T-helper 2 cell treated with Interferon-gamma antibody and Interleukin-4, amounts not matched to agents 100 ng/mL and 5 ng/mL, for 36 hours (primary cell): ENCODE measurements at places on chromosomes 4 and X. TPM values are rescaled to one million over a fixed set of nuclear protein-coding genes. Genes with fewer than 3 reads are reported as not detected.

OPRPN gene
- total RNA-seq, result not detected in 2 replicates

NOCT gene
- total RNA-seq, result 9.2 and 10.2 TPM in 2 replicates

TLR3 gene
- 0.39 and 0.41 TPM in 2 replicates for total RNA-seq

SULT1B1 gene
- 4.7 and 5.4 TPM in 2 replicates for total RNA-seq

RASL11B gene
- 0.16 and 0.27 TPM in 2 replicates for total RNA-seq

GNL3L gene
- 59.2 and 59.6 TPM in 2 replicates for total RNA-seq

ADAM29 gene
- total RNA-seq, result not detected in 2 replicates

CYTL1 gene
- total RNA-seq, result not detected in 2 replicates

CT47A1 gene
- total RNA-seq, result not detected in 2 replicates

ZNF711 gene
- 0.52 and 0.55 TPM in 2 replicates for total RNA-seq

NWD2 gene
- not detected in 2 replicates for total RNA-seq

DRP2 gene
- 0.82 TPM in 2 replicates for total RNA-seq

GRIA3 gene
- total RNA-seq, result not detected in 2 replicates

CT45A2 gene
- not detected in 2 replicates for total RNA-seq

NHS gene
- 0.70 and 1.9 TPM in 2 replicates for total RNA-seq

F9 gene
- total RNA-seq, result not detected in 2 replicates

HNRNPD gene
- total RNA-seq, result 424 and 433 TPM in 2 replicates

TCEAL7 gene
- total RNA-seq, result not detected in 2 replicates

PDE6B gene
- 13.5 and 14.1 TPM in 2 replicates for total RNA-seq

MAGEB2 gene
- total RNA-seq, result not detected in 2 replicates

IQCM gene
- total RNA-seq, result not detected in 2 replicates
